Activated T-cell treated with anti-CD3 and anti-CD28 coated beads, Interleukin-2, amount 50 U/mL, for 24 hours (primary cell): ENCODE measurements at places on chromosomes 2 and 18.

DNA sequence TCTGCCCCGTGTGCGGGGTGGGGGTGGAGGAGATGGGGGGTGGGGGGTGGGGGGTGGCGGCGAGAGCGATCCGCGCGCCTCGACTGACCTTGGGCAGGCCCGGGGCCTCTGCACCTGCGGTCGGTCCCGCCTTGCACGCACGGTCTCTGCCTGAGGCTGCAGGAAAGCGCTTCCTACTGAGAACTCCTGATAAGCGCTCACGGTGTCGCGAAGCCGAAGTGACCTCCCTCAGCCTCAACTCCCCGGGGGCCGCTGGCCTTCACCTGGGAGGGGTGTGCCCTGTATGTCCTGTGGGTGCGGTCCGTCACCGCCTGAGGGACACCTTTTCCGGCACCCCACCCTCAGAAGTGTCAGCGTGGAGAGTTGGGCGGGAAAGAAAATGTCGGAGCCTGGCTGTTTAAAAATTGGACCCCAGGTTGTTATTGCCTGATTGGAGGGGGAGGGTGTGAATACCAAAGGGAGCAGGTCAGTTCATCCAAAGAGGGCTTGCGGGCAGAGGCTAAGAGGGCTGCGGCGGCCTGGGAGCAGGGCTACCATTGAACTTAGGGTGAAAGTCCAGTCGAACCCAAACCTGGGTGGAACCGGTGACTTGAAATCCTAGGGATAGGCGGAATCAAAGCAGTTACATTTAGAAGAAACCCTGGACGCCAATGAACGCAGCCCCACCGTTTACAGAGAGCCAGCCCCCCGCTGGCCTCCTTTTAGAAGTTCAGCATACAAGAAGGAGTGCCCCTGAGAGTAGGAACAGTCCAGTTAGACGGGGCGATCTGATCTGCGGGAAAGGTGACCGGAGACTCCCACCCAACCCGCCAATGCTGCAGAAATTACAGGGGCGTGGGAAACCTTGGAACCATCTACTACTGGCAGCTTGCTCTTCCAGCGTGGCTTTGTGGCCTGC lies 1.2 kb downstream of the MAL start:
- H3K4me3 ChIP-seq = peak overlapping the region; percentile 90
- no peaks in the 10 kb centered on the region for H3K27me3 ChIP-seq
- peak; percentile 65 for DNase-seq
- H3K27ac ChIP-seq = peak overlapping the region; percentile 76

DNA sequence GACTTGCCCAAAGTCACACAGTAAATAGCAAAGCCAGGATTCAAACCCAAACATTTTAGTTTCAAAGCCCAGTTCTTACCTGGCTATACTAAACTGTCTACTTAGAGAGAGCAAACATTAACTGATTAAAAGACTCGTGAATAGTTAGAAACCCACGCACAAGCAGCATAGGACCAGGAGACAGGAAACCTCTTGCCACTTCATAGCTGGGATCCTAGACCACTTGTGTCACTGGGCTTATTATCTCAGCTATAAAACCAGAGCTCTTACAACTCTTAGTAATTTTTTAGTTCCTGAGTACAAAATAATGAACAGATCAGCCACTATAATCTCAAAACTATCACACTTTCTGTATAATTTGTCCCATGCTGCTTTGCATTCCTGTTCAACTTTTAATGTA lies 2.4 kb upstream of the AAK1 start:
- H3K27me3 ChIP-seq = no peaks in the 10 kb centered on the region
- H3K27ac ChIP-seq = peak overlapping the region; percentile 99
- peaks cover 54% of the 10 kb centered on the region for H3K4me1 ChIP-seq
- no peak for DNase-seq
- H3K36me3 ChIP-seq = peaks cover 30% of the 10 kb centered on the region
- peak overlapping the region; percentile 85 for H3K4me3 ChIP-seq

- H3K27me3 ChIP-seq = peaks cover 7% of the 10 kb centered on the region
- no peaks in the 10 kb centered on the region for H3K36me3 ChIP-seq
- H3K4me1 ChIP-seq = no peaks in the 10 kb centered on the region
- no peak for DNase-seq
Observed at GRCh38 chr18:8899000-8899399, 193.6 kb downstream of the MTCL1 start.

GRCh38 chr2:34332813-34333212 lies 733.7 kb upstream of the FAM98A start:
- H3K36me3 ChIP-seq = no peaks in the 10 kb centered on the region
- H3K4me1 ChIP-seq = no peaks in the 10 kb centered on the region
- no peak overlapping the region for H3K4me3 ChIP-seq
- no peaks in the 10 kb centered on the region for H3K27me3 ChIP-seq
- no peak overlapping the region for H3K27ac ChIP-seq

DNA sequence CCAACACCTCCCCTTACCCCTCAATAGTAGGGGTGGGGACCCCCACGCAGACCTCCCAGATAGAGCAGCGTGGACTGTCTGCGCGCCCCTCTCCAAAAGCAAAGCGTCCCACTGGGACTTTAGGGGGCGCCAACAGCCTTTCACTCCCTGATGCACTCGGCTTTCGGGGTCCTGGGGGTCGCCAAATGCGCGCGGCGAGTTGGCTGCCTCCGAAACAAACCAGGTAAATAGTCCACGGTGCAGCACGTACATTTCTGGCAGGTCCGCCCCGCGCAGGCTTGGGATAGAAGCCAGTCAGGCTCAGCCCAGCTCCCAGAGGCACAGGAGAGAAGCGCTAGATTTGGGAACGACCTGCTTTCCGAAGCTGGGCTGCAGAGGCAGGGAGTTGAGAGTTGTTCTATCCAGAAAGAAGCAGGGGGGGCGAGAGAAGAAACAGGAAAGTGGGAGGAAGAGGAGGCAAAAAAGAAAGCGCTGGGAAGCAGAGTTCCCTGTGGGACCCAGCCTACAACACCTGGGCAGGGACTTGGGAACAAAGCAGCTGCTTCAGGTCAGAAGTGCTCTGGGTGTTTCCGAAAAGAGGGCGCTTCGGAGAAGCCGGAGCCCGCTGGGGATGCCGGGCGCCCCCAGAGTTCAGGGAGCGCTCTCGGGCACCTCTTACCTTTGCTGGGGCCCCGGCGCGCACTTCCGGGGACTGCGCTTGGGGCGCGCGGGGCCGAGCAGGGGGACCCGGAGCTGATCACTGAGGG lies 544 bp downstream of the EVA1A start:
- no peaks in the 10 kb centered on the region for H3K36me3 ChIP-seq
- peak overlapping the region; percentile 76 for H3K4me3 ChIP-seq
- peak; percentile 35 for DNase-seq
- H3K27ac ChIP-seq = no peak overlapping the region

- peaks cover 32% of the 10 kb centered on the region for H3K36me3 ChIP-seq
- peak overlapping the region; percentile 22 for H3K27ac ChIP-seq
- H3K4me3 ChIP-seq = no peak overlapping the region
- H3K4me1 ChIP-seq = peaks cover 9% of the 10 kb centered on the region
Observed at GRCh38 chr2:113979191-113980128, 89.6 kb downstream of the ACTR3 start.

GRCh38 chr2:158719403-158719802 lies 75.7 kb upstream of the DAPL1 start:
- no peak overlapping the region for H3K4me3 ChIP-seq
- no peaks in the 10 kb centered on the region for H3K4me1 ChIP-seq
- H3K36me3 ChIP-seq = no peaks in the 10 kb centered on the region
- H3K27ac ChIP-seq = no peak overlapping the region
- DNase-seq = no peak

GRCh38 chr2:188773075-188773474 lies 201.1 kb upstream of the COL3A1 start:
- no peak overlapping the region for H3K4me3 ChIP-seq
- no peak overlapping the region for H3K27ac ChIP-seq
- H3K27me3 ChIP-seq = peaks cover 3% of the 10 kb centered on the region
- H3K36me3 ChIP-seq = no peaks in the 10 kb centered on the region

DNA sequence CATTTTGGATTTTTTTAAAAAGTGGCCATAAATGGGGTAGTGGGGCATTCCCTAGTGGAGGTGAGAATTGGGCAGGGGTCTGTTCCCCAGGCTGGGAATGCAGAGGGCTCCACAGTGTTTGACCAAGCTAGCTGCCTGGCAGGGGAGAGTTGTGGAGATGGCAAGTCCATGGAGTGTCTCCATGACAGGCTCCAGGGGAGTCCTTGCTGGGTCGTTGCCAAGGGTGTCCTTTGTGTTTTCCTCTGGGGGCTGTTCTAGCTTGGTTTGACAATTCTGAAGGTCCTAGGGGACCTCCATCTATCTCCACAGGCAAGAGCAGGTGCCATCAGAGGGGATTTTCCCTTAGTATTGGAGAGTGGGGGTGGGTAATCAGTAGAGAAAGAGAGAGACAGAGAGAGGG lies 265.3 kb downstream of the DYSF start:
- H3K36me3 ChIP-seq = no peaks in the 10 kb centered on the region
- H3K27me3 ChIP-seq = no peaks in the 10 kb centered on the region
- H3K4me1 ChIP-seq = no peaks in the 10 kb centered on the region

DNA sequence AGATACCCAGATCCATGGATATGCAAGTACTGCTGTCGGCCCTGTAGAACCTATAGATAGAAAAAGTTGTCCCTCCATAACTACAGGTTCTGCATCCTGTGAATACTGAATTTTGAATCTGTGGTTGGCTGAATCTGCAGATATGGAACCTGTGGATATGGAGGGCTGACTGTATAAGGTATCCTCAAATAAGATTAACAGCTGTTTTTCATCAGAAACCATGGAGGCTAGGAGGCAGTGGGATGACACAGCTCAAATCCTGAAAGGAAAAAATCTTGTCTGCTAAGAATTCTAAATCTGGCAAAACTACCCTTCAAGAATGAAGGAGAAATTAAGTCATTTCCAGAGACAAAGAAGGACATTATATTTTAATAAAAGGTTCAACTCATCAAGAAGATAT lies 14.7 kb upstream of the ACAA2 start:
- H3K27ac ChIP-seq = no peak overlapping the region
- no peak for DNase-seq
- H3K36me3 ChIP-seq = peaks cover 5% of the 10 kb centered on the region
- no peak overlapping the region for H3K4me3 ChIP-seq

GRCh38 chr2:194815475-194815874 lies 841.6 kb upstream of the SLC39A10 start:
- no peak overlapping the region for H3K27ac ChIP-seq
- no peaks in the 10 kb centered on the region for H3K4me1 ChIP-seq
- no peaks in the 10 kb centered on the region for H3K27me3 ChIP-seq
- H3K36me3 ChIP-seq = no peaks in the 10 kb centered on the region

GRCh38 chr2:180970016-180970415 lies 10.4 kb upstream of the UBE2E3 start:
- H3K4me1 ChIP-seq = no peaks in the 10 kb centered on the region
- no peak for DNase-seq
- no peak overlapping the region for H3K4me3 ChIP-seq
- no peak overlapping the region for H3K27ac ChIP-seq
- no peaks in the 10 kb centered on the region for H3K36me3 ChIP-seq
- no peaks in the 10 kb centered on the region for H3K27me3 ChIP-seq

- H3K36me3 ChIP-seq = no peaks in the 10 kb centered on the region
- no peak overlapping the region for H3K27ac ChIP-seq
- no peaks in the 10 kb centered on the region for H3K4me1 ChIP-seq
- DNase-seq = no peak
- peaks cover 48% of the 10 kb centered on the region for H3K27me3 ChIP-seq
- H3K4me3 ChIP-seq = no peak overlapping the region
Observed at GRCh38 chr2:223614534-223614933, 12.4 kb upstream of the SCG2 start.

DNA sequence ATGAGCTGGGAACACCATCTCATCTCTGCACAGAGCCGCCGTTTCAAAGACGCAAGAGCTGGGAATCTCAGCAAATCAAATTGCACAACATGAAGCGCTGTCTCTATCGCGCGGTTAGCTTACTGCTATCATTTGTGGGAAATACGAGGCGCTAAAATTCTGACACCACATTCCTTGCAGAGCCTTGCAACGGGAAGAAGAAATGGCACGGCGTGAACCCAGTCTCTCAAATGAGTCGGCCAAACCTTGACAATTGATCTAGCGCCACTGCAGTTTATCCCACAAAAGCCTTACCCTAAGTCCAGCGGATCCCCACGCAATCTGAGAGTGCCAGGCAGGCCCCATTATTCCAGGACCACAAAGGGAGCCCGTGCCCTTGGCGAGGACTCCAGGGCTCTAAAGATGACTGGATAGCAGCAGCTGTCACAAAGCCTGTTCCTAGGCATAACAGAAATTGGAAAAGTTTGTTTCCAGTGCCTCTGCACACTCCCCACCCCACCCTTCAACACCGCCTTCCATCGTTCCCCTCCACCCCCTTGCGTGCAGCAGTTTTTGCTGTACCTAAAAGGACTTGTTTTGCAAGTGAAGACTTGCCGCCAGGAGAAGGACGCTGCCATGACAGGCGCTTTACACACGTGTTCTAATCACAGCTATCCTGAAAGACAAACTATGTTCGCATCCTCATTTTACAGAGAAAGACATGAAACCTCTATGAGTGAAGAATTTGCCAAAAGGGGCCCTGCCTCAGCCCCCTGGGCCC lies 252.4 kb downstream of the EIPR1 start:
- no peak overlapping the region for H3K27ac ChIP-seq
- no peaks in the 10 kb centered on the region for H3K36me3 ChIP-seq
- no peaks in the 10 kb centered on the region for H3K27me3 ChIP-seq
- DNase-seq = no peak
- H3K4me1 ChIP-seq = peaks cover 17% of the 10 kb centered on the region

GRCh38 chr2:100004348-100004884 lies 138.0 kb downstream of the AFF3 start:
- DNase-seq = no peak
- H3K27ac ChIP-seq = no peak overlapping the region
- peaks cover 11% of the 10 kb centered on the region for H3K4me1 ChIP-seq
- H3K27me3 ChIP-seq = no peaks in the 10 kb centered on the region
- no peak overlapping the region for H3K4me3 ChIP-seq

DNA sequence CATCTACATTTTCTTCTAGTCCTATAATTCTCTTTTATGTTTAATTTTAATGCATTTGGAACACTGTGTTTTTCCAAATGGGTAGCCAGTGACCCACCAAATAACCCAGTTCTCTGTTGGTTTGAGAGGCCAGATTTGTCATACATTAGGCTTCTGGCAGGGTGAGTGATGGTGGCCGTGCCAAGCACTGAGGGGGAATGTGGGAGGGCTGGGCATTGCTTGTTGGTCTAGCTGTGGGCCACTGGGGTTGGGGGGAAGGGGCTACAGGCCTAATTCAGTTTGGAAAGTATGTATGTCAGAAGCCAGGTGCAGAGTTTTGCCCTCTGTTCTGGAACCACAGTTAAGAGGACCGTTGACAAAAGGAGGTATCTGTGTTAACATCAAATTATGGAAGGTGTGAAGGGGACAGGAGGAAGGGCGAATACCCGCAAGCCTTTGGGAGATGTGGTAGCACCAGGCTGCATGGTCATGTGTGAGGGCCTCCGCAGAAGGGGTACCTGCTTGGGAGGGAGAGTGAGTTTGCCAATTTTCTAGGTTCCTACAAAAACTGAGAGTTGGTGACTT lies 38.1 kb upstream of the SCLY start:
- no peak for DNase-seq
- no peak overlapping the region for H3K4me3 ChIP-seq
- no peak overlapping the region for H3K27ac ChIP-seq
- H3K27me3 ChIP-seq = no peaks in the 10 kb centered on the region
